ENCODE measurements at places on chromosomes 7 and 10.

- DNase-seq, result no peak
These were observed 21.1 kb downstream of the KNDC1 start for GRCh38 chr10:133180965-133181639.

DNA sequence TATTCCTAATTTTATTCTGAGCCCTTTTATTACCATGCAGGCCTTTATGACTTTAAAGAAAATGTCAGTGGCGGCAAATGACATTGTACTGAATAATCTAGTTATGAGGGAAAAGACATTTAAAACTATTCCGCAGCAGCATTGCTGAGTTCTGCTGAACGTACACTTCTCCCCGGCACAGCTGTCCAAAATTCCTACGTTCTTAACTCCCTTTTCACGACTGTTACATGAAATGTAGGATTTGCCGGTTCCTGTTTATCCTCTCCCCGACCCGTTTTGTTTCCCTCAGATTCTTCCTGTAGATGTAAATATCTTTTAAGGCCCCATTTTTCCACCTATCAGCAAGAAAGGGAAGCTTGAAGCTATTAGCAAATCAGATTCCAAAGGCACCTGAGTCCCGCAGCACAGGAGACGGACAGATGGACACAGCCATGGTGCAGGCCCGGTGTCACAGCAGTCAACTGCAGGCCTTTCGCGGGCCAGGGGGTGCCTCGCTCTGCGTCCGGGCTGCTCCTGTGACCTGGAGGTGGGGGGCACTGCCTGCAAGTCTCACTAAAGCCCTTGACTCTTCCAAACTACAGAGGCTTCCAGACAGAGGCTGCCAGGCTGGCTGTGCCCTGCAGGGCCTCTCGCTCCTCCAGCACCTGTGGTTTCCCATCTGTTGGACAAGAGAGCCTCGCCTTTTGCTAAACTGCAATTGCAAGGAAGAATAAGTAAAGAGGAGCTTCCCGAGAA is 485.0 kb upstream of the MGMT start:
- DNase-seq, result no peak

- no peak for DNase-seq
These were observed 282.1 kb downstream of the CXCL12 start for GRCh38 chr10:44102726-44103255.

GRCh38 chr10:110647136-110647430 is 2.9 kb downstream of the RBM20 start:
- no peak for DNase-seq

DNA sequence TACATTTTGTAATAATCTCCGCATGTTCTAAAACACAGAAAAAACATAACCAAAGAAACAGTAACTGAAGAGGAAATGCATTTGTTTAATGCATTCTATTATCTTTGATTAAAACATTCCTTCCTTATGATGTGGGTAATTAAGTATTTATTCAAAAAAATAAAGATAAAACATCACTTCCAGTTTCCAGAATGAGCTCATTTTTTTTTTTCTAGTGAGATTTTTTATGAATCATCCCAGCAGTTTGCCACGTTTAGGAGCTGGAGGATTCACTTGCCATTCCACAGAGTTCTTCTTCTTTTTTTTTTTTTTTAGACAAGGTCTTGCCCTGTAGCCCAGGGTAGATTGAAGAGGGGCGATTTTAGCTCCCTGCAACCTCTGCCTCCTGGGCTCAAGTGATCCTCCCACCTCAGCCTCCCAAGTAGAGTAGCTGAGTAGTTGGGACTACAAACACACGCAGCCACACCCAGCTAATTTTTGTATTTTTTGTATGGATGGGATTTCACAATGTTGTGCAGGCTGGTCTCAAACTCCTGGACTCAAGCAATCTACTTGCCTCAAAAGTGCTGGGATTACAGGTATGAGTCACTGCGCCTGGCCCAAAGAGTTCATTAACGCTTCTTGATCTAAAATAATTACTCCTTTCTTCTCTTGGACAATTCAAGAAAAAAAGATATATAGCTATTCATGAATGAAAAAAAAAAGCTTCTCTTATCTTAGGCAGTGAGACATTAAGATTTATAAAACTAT is 177.3 kb downstream of the DKK1 start:
- DNase-seq, result no peak
